ENCODE measurements at places on chromosomes 5 and 9.

- no peak for DNase-seq
These were observed 90.0 kb downstream of the ARRDC3 start for GRCh38 chr5:91293131-91293530.

- no peak for DNase-seq
These were observed 98.9 kb downstream of the MAP1B start for GRCh38 chr5:72206160-72206559.

DNA sequence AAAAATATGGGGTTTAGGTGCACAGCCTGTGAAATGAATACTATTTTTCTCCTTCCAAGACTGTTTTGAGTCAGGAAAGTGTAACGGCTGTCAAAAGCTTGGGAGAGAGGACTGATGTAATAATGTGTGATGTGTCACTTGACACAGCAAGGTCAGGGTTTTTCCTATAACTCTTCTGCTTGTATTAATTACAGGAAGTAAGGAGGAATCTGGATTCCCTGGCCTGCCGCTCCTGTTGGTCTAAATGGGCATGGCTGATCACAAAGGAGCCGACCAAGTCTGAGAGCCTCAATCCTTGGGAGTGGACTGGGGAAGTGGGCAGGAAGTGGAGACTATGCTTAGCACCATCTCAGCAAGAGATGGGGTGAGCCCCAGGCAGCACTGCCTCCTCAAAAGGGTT, 16.7 kb upstream of the SLC28A3 start:
- no peak for DNase-seq

- DNase-seq = no peak
These were observed 309.6 kb downstream of the CWC27 start for GRCh38 chr5:65078331-65078730.

- no peak for DNase-seq
These were observed 78.5 kb upstream of the GCNT4 start for GRCh38 chr5:75130818-75131349.

GRCh38 chr9:63816751-63817621, 1468.0 kb downstream of the FOXD4L5 start:
- DNase-seq = peak; percentile 69

DNA sequence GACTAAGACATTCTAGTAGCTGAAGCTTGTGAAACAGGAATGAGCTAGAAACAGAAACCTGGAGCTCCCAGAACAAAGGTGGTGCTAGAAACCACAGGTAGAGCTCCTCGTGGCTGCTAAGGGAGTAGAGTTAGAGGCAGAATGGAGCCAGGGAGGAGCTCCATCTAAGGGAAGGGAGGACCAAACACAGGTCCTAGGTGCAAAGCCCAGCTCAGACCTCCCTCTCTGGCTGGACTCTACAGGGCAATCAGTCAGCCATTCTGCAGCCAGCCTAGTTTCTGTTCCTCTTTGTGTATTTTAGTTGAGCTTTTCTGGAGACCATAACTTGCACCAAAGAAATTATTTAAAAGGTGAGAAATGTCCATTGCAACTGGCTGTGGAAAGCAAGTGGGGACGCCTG, 70.4 kb downstream of the CRB2 start:
- no peak for DNase-seq

- no peak for DNase-seq
These were observed 251.6 kb upstream of the RGMB start for GRCh38 chr5:98521821-98522220.

- no peak for DNase-seq
These were observed 130.1 kb upstream of the EPB41L4A start for GRCh38 chr5:112549127-112549526.

DNA sequence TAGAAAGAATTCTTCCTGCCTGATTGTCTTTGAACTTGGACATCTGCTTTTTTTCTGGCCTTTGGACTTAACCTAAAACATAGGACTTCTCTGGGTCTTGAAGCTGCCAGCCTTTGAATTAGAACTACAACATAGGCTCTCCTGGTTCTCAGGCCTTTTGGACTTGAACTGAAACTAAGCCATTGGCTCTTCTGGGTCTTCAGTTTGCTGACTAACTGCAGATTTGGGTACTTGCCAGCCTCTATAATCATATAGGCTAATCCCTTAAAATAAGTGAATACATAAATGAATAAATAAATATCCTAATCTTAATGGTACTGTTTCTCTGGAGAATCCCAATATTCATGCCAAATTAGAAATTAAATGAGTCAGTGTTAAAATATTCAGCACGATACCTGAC, 473.4 kb upstream of the PAPPA start:
- DNase-seq = no peak

GRCh38 chr5:143732402-143732801, 79.6 kb upstream of the HMHB1 start:
- no peak for DNase-seq

DNA sequence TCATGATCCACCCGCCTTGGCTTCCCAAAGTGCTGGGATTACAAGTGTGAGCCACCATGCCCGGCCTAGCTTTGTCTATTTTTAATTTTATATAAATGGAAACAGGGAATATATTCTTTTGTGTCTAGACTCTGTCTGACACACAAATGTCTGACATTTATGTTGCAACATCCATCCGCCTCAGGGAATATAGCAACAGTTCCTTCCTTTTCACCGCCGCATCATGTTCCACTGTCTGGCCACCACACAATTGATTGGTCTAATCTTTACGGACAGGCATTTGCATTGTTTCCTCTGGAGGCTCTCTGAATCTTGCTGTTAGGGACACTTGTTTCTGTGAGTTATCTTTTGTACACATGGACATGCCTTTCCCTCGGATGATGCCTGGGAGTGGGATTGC, 20.1 kb upstream of the TBC1D9B start:
- no peak for DNase-seq

DNA sequence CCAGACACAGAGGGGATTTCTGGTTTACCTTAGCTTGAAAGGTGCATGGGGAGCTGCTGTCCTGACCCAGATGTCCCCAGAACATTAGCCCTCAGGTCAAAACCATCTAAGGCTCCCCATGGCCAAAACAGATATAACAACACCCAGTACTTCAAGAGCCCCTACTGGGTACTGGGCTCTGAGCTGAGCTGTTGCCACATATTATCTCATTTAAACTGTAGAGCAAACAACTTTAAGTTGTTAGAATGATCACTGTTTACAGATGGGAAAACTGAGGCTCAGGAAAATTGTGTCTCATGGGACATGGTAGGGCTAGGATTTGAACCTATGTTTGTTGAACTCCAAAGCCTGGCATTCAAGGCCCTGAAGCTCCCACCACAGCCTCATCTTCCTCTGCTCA, 20.6 kb upstream of the SLC25A51 start:
- DNase-seq = no peak

DNA sequence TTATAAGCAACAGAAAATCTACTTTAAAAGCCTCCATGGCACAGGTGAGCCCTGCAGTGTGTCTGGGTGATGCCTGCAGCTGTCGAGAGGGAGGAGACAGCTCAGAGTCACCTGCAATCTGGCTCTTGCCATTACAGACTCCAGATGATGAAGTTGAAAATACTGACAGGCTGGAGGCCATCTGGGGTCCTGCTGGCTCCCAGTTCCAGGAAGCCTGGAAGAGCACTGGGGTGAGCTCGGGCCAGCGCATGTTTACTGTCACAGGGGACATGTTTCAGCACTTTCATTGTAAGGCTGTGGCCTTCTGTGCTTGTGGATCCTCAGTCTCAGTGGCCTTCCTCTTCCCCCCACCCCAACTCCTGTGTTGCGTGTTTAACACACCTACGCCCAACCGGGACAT, 28.4 kb downstream of the CEL start:
- DNase-seq = no peak

GRCh38 chr9:37624073-37624472, 26.7 kb upstream of the FRMPD1 start:
- DNase-seq = no peak

DNA sequence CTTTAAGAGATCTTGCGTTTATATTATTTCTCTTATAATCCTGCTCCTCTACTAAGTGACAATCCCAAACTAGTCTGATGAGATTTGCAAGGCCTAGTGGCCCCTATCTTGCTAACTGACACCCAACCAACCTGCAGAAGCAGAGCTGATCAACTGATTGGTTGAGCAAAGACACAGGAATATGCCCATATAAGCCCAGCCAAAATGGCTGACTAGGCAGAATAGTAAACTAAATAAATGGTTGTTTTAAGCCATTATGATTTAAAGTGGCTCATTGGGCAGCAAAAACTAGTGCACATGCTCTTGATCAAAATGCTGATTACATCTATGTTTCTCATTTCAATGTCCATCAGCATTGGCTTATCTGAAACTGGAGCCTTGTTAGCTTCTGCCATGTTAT, 238.0 kb upstream of the PDE4D start:
- no peak for DNase-seq

- DNase-seq = no peak
These were observed 87.1 kb upstream of the PPP1R26 start for GRCh38 chr9:135392511-135392910.

DNA sequence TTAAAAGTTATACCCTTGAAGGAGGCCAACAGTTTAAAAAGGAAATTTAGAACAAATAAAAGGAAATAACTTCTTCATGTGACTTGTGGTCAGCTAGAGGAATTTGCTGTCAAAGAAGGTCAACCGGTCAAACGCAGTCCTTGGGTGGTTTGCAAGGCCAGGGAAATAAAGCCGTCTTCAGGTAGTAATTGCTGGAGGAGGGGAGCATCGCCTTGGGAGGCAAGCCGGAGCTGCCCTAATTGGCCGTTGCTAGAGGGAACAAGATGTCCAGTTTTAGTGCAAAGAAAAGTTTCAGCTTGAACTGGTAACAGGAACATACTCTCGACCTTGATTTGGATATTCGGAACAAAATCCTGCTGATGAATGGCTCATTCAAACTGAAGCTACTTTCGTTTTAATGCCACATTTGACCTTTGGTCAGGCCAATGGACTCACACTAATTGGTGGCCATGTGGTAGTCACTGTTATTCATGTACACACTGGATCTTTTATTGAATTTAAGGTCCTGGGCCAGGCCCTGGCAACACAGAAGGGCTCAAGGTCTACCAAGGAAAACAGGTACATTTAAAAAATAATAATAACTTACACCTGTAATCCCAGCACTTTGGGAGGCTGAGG, 47.0 kb upstream of the MYO10 start:
- no peak for DNase-seq

DNA sequence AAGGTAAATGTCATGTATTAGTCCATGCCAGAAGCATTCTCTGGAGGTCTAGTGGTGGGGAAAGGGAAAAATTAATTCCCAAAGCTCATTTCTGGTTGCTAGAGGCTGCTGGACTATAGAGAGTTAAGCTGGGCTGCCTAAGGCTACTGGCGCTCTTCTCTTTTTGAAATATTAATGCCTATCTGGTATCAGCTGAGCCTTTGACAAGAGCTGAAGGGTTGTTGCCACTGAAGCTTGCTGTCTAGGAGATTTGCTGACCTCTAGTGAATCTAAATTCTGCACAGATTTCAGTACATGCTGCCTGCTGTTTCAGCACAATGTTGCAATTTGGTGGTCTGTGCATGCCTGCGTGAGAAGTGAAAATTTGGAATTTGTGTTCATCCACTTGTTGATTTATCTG, 29.1 kb upstream of the PLCXD3 start:
- no peak for DNase-seq

DNA sequence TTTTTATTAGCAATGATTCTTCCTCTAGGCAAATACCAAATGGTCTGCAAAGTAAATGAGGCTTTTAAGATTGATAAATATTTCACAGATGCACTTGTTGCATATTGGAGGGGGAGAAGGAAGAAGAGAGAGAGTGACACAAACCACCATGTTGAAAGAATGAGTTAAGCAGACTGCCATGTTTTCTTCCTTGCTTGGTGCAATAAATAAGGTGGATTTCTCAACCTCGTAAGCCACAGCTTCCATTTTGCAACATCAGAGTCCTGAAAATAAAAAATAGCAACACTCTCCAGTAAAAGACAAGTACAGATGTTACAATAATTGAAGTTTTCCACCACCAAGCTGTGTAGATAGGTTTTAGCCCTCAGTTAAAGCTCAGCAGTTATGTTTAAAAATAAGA, 202.9 kb downstream of the SGCD start:
- no peak for DNase-seq

- no peak for DNase-seq
These were observed 76.0 kb downstream of the C9orf153 start for GRCh38 chr9:86183229-86184137.

DNA sequence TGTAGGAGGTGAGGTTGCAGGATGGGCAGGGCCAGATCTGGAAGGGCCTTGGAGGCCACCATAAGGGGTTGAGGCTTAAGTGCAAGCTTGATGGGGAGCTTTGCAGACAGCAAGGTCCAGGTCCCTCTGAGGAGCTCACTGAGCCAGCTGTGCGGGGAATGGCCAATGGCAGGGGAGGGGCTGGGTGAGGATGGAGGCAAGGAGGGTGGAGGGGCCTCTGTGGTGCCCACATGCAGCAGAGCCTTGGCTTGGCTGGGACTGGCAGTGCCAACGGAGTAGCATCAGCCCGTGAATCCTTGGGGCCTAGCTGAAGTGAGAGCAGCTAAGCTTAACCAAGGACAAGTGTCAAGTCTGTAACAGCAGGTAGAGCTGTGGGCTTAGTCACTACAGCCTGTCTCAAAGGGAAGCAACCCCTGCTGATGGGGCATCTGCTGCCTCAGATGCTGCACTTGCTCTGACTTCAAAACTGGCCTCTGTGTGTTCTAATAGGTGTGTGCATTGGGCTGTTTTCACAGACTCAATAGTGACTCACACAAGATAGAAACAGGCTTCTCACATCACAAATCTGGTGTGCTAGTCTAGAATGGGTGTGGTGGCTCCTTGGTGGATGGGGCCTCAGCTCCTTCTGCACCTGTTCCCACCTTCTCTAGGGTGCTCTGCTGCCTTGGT, 16.3 kb downstream of the GALNT12 start:
- DNase-seq = no peak

DNA sequence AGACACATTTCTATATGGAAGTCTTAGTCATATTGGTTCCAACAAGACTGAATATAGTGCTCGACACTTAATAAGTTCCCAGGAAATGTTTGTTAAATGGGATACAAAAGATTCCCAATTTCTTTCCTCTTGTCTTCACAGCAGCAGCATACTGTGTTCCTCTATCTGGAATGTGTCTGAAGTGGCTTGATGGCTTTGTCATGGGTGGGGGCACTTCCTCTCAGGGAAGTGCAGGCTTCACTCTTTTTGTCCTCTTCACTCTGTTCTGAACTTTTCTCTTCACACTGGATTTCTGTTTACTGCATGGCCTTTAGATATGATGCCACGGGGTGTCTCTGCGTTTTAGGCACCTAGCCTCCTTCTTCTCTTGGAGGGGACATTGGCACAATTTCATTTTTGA, 127.7 kb upstream of the C9orf72 start:
- DNase-seq = no peak

- no peak for DNase-seq
These were observed 19.3 kb downstream of the MRPS27 start for GRCh38 chr5:72300590-72301339.
